ENCODE measurements at places on chromosomes 7 and 10. TPM values are rescaled to one million over a fixed set of nuclear protein-coding genes. Genes with fewer than 3 reads are reported as not detected.

The LRRC17 gene
- polyA plus RNA-seq = 2.6 TPM

The ERVW-1 gene
- 0.14 TPM for polyA plus RNA-seq

The CTNNA3 gene
- polyA plus RNA-seq = 0.27 TPM

The C10orf143 gene
- 13.5 TPM for polyA plus RNA-seq

The KLLN gene
- polyA plus RNA-seq = 1.0 TPM

The EPHB4 gene
- 9.6 TPM for polyA plus RNA-seq

The ITPRID1 gene
- polyA plus RNA-seq = 0.02 TPM

The CYP2E1 gene
- polyA plus RNA-seq = 2.6 TPM

The CALML3 gene
- 142 TPM for polyA plus RNA-seq

The RAMP3 gene
- polyA plus RNA-seq = 23.8 TPM

The SOSTDC1 gene
- polyA plus RNA-seq = 0.64 TPM

The HPS1 gene
- polyA plus RNA-seq = 50.4 TPM

The TMEM273 gene
- 19.6 TPM for polyA plus RNA-seq

The CALML5 gene
- polyA plus RNA-seq = 368 TPM

The C10orf71 gene
- polyA plus RNA-seq = 0.02 TPM

The CEP55 gene
- polyA plus RNA-seq = 6.4 TPM

The WNT8B gene
- polyA plus RNA-seq = 0.18 TPM

The MDFIC gene
- polyA plus RNA-seq = 15.0 TPM

The FIGNL1 gene
- polyA plus RNA-seq = 9.0 TPM

The TACC2 gene
- polyA plus RNA-seq = 57.3 TPM

The TAS2R41 gene
- polyA plus RNA-seq = 0.02 TPM

The ASAH2 gene
- polyA plus RNA-seq = 0.18 TPM

The NT5C2 gene
- polyA plus RNA-seq = 85.2 TPM

The NACAD gene
- polyA plus RNA-seq = 0.94 TPM

The UPK3B gene
- 2.1 TPM for polyA plus RNA-seq

The NPVF gene
- polyA plus RNA-seq = 0.71 TPM

The INMT gene
- polyA plus RNA-seq = 2.5 TPM

The PPP3CB gene
- polyA plus RNA-seq = 49.4 TPM

The CALHM1 gene
- polyA plus RNA-seq = 0.05 TPM

The PRR15 gene
- 0.39 TPM for polyA plus RNA-seq

The LRRC72 gene
- not detected for polyA plus RNA-seq

The MACC1 gene
- 0.84 TPM for polyA plus RNA-seq

The GBX1 gene
- polyA plus RNA-seq = 0.07 TPM

The HTR7 gene
- polyA plus RNA-seq = 0.09 TPM

The XRCC2 gene
- 0.64 TPM for polyA plus RNA-seq

The CDH23 gene
- 9.1 TPM for polyA plus RNA-seq

The OPN1SW gene
- polyA plus RNA-seq = 0.07 TPM

The BAZ1B gene
- 18.7 TPM for polyA plus RNA-seq

The AKR1E2 gene
- polyA plus RNA-seq = 1.4 TPM

The COL13A1 gene
- polyA plus RNA-seq = 0.96 TPM

The GOLGA7B gene
- 0.96 TPM for polyA plus RNA-seq

The CYP2C9 gene
- polyA plus RNA-seq = 0.55 TPM

The TMEM213 gene
- polyA plus RNA-seq = 0.25 TPM

The SLC13A1 gene
- 0.02 TPM for polyA plus RNA-seq

The CXCL12 gene
- polyA plus RNA-seq = 82.1 TPM

The CLCN1 gene
- polyA plus RNA-seq = 0.57 TPM

The SLC18A3 gene
- 0.07 TPM for polyA plus RNA-seq

The PLAU gene
- 20.3 TPM for polyA plus RNA-seq

The PIP gene
- polyA plus RNA-seq = 6.5 TPM

The SKIDA1 gene
- 0.73 TPM for polyA plus RNA-seq

The HOXA5 gene
- 0.43 TPM for polyA plus RNA-seq

The FGFBP3 gene
- polyA plus RNA-seq = 1.9 TPM

The BTBD16 gene
- 1.2 TPM for polyA plus RNA-seq

The FRMPD2 gene
- polyA plus RNA-seq = 0.27 TPM

The STEAP4 gene
- polyA plus RNA-seq = 7.9 TPM
